ENCODE measurements at places on chromosomes 3 and 15.

- no peak for DNase-seq
Measured at GRCh38 chr15:78276064-78276943, 11.9 kb downstream of the DNAJA4 start.

DNA sequence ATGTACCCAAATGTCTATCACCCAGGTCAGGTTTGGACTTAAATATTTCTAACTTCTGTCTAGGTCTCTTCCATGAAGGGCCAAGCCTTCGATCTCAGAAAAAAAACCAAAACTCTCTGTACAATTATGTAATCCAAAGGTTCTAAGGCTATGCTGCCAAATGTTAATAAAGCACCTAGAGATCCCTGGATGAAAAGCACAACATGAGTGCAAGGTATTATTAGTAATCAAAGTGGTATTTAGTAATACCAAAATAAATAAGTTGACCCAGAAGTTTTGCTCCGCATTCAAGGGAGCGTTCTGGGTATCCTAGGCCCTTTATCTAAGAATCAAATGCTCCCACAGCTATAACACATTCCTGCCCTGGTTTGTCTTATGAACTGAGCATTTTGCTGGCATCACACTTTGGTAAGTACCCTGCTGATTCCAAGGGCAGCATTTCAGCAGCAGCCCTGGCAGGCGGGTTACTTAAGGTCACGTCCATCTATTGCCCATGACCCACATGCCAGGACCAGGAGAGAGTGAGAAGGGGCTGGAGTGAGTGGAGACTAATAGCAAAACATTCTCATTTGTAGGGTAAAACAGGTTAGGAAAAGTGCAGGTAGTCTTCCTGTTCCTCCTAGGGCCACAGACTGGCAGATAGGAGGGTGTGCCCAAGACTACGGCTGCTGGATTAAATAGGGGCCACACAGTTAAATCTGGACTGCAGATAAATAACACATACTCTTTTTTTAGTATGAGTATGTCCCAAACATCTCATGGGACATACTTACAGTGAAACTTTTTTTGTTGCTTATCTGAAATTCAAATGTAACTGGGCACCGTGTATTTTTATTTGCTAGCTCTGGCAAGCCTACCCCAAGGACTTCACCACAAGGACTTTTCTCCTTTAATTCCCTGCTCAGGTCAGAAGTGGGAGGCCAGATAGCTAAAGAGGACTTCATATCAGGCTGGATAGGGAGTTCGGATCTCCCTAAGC lies 76.0 kb upstream of the SNRK start:
- DNase-seq, result no peak

DNA sequence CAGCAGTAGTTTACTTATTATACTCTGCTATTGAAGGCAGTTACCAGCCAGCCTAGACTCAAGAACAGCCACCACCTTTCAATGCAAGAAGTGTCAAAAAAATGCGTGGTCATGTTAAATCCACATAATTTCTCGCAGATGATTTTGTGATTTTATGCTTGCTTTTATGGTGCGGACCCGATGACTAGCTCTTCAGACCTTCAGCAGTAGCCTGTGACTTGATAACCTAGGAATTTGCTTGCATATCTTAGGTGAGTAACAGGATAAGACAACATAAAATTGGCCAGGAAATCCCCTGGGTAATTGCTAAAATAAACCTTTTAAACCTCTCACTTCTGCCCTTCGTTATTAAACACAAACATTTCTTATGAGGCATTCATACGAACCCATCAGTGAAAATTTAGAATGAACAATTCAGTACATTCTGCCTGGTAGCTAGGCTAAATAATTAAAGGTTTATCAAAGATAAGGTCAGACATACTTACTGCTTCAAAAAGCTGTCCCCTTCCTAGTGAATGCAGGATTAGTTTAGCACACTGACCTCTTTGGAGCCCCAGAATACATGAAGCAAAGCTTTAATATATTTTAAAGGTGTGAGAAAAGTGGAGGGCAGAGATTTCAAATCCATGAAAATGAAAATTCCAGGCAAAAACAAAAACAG lies 798.8 kb downstream of the OTOL1 start:
- DNase-seq, result no peak

- no peak for DNase-seq
Measured at GRCh38 chr3:94512876-94513275, 450.0 kb downstream of the NSUN3 start.

DNA sequence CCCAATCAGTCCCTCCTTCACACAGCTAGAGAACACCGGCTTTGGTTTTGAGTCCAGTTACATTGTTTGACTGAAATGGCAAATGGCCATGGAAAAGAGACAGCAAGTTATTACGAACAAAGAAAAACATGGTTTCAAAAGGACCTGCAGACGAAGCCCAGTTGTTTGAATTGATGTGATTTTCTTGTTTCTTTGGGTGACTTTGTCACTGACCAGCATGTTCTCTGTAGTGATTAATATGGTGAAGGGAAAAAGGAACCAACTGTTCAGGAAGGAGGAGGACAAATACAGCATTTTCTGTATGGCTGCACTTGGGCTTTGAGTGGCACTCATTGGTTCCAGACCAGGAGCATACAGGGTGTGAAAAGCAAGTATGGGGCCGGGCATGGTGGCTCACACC lies 217.4 kb upstream of the TPM1 start:
- DNase-seq, result no peak

- no peak for DNase-seq
Measured at GRCh38 chr3:195542316-195542697, 818 bp downstream of the PPP1R2 start.

- DNase-seq, result no peak
Measured at GRCh38 chr15:60382773-60383674, 14.8 kb downstream of the ANXA2 start.

GRCh38 chr15:44011238-44011854 lies 183.7 kb downstream of the FRMD5 start:
- DNase-seq, result no peak

DNA sequence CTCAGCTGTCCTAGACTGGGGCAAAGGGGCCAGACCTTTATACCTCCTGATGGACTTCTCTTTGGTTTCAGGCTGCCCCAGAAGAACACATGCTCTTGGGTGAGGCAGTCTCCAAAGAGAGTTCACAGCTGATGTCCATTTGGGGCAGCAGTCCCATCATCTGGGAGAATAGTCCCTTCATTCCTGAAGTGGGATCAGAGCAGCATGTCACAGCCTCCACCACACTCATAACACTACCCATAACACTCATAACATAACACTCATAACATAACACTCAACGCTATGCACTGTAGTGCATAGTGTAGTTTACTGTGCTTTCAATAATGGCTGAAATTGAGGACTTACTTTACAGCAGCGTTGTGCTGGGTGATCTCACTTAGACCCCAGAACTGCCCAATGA lies 36.7 kb upstream of the PLCL2 start:
- DNase-seq, result no peak

DNA sequence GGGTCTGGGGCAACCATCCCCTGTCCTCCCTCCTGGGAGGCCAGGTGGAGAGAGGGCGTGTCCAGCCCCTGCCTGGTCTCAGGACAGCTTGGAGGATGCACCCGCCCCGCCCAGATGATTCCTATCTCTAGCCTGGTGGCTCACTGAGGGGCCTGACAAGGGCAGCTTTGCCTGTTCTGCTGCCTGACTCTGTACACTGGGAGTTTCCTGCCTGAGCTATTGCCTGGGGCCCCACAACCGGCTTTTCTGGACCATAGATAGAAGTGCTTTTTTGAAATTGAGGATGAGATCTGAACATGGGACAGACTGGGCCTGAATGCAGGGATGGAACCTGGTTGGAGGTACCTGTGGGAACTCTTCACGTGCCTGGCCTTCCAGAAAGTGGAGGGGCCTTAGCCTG lies 751 bp upstream of the PLA2G4E start:
- DNase-seq, result no peak

DNA sequence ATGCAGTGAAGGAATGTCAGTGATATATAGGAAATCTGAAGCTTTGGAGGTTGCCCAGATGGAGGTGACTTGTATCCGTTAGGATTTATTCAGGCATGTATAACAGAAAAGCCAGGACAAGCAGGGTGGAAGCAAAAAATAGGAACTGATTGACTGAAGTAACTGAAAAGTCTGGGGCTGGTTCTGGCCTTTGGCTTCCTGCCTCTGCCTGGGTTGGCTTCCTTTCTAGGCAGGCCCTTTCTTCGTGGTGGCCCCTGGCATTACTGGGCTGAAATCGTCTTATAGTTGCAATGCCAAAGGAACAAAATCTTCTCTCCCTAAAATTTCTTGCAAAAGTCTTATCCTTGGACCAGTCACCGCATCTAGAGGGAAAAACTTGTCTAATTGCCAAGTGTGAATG lies 386.1 kb downstream of the PTPRG start:
- no peak for DNase-seq

GRCh38 chr3:190607021-190607420 lies 93.1 kb downstream of the IL1RAP start:
- DNase-seq, result no peak

DNA sequence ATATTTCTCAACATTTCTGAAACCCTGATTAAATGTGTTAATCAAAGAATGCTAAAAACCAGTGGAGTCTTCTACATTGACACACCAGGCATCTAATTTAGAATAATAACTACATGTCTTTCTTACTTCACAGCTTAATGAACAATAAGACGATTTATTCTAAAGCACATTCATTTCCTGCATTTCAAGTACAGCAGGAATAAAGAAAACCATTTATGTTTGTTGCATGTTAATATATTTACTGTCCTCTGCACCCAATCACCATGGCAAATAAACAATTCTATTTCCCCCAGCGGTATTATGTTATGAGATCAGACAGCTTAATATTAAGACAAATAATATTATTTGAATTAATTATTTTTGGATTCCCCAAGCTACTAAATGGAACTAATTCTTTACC lies 1336.3 kb upstream of the CADM2 start:
- no peak for DNase-seq

DNA sequence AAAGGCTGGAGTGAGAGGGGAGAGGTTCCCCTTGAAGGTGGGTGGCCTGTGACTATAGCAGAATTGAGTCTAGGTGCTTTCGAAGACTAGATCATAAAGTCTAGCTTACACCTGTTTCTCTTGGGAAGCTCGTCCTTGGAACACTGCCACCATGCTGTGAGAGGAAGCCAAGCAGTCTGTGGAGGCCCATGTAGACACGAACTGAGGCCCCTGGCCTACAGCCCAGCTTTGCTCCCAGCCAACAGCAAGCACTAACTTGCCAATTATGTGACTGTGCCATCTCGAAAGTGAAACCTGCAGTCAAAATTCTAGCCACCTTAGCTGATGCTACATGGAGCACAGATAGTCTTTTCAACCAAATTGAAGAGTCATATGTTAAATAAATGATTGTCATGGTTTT lies 190.5 kb upstream of the NECTIN3 start:
- no peak for DNase-seq

GRCh38 chr15:71542836-71543235 lies 267.5 kb upstream of the NR2E3 start:
- DNase-seq, result no peak

DNA sequence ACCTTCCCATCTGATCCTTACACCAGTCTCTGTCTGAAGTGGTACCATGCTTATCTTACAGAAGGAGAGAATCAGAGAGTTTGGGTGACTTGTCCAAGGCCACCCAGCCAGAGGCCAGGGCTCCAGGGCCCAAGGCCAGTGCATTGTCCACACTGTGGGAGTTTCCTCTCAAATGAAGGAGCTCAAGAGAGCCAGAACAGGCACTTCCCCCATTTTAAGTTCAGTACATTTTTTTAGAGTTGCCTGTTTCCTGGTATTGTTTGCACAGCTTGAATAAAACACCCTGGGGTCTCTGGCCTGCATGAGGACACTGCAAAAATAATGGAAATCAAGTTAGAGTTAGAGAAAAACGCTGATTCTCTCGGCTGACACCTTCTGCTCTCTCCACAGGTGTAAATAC lies 284.0 kb downstream of the SQOR start:
- no peak for DNase-seq
